Aorta (tissue), 5 donors: ENCODE measurements at places on chromosomes 1 and 21. TPM values are rescaled to one million over a fixed set of nuclear protein-coding genes. Genes with fewer than 3 reads are reported as not detected.

The ATP1A4 gene
- total RNA-seq, result 0.19 TPM

The FAM131C gene
- not detected for total RNA-seq

The ALX3 gene
- total RNA-seq, result not detected

The PEX19 gene
- total RNA-seq, result 44.8 TPM

The RHD gene
- not detected for total RNA-seq

- DNase-seq, result no peak
These were observed 60.1 kb upstream of the PTGS2 start for GRCh38 chr1:186740324-186740723.

DNA sequence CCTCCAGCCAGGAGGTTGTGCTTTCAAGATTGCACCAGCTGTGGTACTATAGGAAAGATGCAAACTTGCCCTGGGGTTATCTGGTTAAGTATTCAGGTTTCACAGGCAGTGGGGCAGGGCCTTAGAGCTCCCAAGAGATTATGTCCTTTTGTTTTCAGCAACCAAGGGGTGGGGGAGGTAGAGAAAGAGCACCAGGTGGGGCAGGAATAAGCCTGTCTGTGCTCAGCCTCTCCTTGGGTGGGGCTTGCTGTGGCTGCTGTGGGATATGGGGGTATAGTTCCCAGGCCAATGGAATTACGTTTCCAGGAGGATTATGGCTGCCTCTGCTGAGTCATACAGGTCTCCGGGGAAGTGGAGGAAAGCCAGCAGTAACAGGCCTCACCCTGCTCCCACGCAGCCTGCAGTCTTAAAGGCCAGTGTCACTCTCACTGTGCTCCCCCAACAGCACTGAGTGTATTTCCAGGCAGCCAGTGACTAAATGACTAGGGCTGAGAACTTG is 508.6 kb downstream of the RWDD3 start:
- DNase-seq, result no peak

DNA sequence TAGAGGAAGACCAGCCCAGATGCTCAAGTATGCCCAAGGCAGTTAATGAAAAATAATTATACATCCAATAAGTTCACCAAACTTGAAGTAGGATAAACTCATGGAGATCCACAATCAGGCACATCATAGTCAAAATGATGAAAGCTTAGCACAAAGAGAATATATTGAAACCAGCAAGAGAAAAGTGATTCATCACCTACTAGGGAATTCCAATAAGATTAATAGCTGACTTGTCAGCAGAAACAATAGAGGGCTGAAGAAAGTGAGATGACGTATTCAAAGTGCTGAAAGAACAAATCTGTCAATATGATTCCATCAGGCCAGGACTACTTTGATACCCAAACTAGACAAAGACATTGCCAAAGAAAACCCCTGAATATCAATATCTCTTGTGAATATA is 251.7 kb upstream of the BEND5 start:
- DNase-seq, result no peak

DNA sequence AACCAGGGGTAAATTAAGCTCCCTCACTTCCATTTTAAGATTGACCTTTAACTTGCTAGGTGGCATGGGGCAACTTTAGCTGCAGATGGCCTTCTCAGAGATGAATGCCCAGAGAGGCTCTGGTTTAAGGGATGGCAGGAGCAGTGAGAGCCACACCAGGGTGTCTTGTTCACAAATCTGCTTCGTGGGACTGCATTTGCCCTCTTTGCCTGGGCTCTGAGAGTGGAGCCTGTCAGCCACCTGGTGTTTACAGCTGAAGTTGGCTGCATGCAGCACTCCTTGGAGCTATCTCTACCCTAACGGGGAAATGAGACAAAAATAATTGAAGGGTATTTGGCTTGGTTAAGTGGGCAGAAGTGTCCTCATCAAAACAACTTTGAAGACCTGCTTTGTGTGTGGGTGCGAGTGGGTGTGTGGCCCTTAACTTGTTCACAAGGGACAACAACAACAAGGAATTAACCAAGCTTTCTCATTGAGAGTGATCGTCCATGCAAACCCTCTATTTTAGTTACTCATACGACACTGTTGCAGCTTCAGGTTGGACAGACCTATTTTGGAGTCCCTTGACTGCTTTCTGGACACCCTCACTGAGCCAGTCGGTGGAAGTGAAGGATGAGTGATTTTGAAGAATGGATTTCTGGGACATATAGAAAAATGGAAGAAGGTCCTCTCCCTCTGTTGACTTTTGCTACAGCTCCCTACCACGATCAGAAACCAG is 29.8 kb downstream of the PGM1 start:
- DNase-seq, result no peak

DNA sequence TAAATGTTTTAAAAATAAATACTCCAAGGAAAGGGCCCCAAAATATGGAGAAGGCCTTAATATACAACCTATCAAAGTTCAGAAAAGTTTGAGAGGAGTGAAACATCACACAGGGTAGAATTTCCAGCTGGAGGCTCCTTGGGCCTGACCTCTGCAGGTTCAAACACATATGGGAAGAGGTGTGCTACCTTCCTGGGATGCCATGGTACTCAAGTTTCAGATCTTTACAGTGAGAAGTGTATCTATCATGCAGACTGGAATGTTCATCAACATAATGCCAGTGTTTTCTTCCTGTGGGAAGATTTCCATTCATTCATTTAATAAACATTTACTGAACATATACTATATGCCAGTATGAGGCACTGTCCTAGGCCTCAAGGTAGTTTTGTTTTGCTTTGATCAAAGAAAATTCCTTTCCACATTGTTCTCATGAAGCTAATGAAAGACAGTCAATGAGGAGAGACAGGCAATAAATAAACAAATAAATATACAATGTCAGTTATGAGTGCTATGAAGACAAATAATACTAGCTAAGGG is 14.6 kb upstream of the ADAR start:
- DNase-seq, result no peak

- DNase-seq, result no peak
These were observed 858.0 kb downstream of the USP25 start for GRCh38 chr21:16587681-16588375.

DNA sequence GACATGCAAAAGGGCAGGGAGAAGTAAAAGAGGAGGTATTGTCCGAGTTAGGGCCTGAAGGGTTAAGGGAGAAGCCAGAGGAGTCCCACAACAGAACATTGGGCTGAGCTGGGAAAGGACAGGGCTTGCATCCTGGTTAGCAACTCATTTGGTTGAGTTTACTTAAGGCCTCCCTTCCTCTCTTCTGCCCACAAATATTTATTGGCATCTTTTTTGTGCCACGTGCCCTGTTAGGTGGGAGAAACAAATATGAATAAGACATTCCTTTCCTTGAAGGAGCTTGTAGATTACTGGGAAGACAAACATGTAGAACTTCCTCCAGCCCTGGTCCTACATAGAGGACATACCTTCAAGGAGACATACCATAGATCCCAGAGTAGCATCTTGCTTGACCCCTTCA is 53.0 kb upstream of the PRELP start:
- DNase-seq, result no peak

- DNase-seq, result peak; percentile 88
These were observed 153.1 kb upstream of the RAB4A start for GRCh38 chr1:229117664-229118300.
